ENCODE measurements at places on chromosomes 11 and 22.

DNA sequence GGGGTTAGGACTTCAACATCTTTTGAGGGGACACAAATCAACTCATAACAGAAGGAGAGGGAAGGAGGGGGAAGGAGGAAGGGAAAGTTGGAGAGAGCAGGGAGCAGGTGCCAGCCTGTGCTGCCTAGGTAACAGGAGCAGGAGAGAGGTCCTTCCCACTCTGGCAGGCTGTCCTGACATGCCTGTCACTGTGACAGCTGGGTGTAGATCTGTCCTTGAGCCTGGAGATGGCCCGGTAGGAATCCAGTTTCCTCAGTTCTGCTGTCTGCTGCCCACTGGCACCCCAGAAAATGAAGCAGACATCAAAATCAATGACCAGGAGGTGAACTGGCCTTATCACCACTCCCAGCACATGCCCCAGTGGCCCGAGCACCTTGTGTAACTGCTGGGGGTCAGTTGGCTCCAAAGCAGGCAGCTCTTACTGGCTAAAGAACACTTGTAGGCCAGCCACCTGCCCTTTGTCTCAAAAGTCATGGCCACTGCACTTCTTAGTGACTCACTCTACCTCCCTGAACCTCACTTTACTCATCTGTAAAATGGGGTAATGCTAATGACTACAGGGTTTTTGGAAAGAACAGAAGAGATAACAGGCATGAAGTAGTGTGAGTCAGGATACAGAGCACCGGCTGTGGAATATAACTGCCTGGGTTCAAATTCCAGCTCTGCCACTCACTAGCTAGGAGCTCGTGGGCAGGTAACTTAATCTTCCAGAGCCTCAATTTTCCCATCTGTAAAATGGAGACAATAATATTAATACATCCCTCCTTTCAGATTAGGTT lies 8.0 kb upstream of the TSPAN18 start:
- DNase-seq, result no peak

DNA sequence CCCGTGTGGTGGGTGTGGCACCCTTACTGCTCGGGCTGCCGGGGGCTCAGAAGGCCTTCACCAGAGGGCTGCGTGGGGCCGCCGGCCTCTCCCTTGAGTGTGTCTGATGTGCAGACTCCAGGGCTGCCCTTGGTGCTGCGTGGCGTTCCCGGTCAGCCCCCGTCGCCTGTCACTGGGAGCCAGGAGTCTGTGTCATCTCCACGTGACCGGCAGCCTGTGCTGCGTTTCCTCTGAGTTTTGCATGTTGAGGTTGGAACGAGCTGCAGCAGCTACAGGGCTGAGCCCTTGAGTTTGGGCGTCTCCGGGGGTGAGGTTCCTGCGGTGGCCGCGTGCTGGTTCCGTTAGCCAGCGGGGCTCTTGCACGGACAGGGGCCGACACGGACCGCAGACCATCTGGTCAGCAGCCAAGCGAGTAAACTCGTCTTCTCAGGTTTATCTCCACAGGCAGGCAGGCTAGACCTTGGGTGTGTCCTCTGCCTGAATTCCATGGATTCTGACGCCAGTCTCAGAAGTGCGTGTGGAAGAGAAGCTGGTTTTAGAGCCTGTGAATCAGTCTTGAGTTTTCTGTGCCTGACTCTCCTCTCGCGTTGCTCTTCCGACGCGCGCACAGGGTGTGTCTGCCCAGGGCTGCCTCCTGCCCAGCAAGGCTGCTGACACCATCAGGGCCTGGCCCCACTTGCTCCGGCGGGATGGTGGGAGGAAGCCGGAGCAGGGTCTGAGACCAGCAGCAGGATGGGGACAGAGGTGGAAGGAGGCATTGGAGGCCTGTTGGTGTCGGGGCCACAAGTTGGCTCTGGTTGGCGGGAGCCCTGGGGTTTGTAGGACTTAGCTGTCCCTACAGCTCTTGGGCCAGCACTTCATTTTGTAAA lies 10.5 kb downstream of the PTDSS2 start:
- DNase-seq, result no peak

DNA sequence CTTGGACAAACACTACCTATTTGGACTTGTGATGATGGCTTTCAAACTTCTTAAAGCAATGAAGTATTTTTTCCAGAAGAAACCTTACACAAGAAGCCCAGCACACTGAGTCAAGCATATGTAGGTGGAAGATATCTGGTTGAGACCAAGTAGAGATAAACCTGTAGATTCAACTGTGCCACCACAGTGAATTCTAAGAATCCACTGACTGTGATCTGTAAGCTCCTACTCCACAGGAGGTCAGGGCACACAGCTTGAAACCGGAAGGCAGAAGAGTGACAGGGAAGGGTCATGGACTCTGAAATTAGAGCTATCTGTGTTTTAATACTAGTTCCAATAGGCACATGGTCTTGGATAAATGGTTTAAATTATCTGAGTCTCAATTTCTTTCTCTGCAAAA lies 404.5 kb downstream of the ETS1 start:
- no peak for DNase-seq

DNA sequence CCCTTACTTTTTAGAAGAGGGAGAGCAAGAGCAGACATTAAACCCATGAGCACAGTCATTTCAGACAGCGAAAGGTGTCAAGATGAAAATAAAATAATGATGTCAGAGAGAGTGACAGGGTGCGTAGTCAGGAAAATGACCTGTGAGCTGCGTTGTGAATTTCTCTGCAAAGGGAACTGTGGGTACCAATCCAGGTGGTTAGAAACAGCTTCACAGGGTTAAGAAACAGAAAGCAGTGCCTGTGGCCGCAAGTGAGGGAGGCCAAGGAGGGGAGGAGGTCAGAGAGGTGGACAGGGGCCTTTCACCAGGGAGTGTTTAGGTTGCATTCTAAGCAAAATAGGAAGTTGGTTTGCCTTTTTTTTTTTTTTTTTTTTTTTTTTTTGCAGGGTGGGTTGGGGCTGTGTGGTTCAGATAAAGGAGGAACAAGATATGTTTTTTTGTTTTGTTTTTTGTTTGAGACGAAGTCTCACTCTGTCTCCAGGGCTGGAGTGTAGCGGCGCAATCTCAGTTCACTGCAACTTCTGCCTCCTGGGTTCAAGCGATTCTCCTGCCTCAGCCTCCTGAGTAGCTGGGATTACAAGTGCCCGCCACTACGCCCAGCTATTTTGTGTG lies 7.9 kb downstream of the TIGD3 start:
- DNase-seq, result no peak

GRCh38 chr11:95641495-95641894 lies 148.1 kb downstream of the FAM76B start:
- DNase-seq, result peak; percentile 56

DNA sequence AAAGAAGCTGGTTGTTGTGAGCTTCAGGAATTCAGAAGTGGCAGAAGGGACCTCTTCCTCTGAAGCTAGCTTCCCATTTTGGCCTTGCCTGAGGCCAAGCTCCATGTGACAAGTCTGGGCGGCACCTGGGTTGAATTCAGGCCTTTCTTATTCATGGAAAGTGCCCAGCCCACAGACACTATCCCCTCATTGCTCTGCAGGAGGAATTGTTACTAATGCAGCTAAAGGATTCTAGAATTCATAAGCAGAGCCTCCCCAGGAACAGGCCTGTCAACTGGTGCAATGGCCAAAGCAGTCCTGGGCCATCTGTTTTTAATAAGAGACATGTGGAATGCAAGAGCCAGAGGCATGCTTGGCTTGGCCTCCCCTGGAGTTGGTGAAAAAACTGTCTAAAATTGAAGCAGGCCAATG lies 71.4 kb downstream of the SLC1A2 start:
- DNase-seq, result no peak

DNA sequence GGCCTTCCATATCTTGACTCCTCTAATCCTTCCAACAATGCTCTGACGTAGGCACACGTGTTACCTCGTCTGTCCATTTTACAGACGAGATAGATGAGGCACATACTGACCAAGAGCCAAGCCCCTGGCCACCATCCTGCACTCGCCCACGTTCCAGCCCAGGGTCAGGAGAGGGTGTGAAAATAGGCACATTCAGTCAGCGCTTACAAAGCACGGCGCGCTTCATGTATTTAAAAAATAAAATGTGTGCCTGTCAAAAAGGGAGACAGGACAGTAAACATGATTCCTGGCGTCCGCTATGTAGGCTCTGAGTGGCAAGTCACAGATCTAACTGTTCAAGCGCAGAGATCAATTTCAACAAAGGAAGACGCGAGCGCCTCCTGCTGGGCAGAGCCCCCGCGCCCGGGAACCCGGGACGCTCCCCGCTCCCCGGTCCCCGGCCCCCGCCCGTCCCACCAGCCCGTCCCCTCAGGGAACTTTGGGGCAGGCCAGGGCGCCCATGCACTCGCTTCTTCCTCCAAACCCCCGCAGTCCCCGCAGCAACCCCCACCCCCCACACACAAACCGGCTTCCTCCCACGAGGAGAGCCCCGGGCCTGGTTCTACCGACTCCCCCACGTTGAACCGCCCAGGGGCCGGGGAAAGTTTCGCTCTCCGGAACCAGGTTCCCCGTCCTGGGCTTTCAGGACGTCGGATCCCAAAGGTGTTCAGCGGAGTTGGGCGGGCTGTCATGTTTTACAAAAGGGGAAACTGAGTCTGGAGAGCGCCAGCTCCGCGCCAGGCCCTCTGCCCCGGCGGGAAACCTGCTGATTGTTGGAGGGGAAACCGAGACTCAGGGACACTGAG lies 10.4 kb upstream of the C1QTNF6 start:
- DNase-seq, result peak; percentile 89

GRCh38 chr11:11227296-11228085 lies 125.6 kb downstream of the CSNK2A3 start:
- DNase-seq, result no peak

- DNase-seq, result no peak
Measured at GRCh38 chr22:41929418-41929810, 2.8 kb upstream of the TNFRSF13C start.

- DNase-seq, result no peak
Measured at GRCh38 chr11:11291041-11292015, 61.7 kb downstream of the CSNK2A3 start.

- no peak for DNase-seq
Measured at GRCh38 chr22:22068025-22068424, 85.4 kb upstream of the TOP3B start.

DNA sequence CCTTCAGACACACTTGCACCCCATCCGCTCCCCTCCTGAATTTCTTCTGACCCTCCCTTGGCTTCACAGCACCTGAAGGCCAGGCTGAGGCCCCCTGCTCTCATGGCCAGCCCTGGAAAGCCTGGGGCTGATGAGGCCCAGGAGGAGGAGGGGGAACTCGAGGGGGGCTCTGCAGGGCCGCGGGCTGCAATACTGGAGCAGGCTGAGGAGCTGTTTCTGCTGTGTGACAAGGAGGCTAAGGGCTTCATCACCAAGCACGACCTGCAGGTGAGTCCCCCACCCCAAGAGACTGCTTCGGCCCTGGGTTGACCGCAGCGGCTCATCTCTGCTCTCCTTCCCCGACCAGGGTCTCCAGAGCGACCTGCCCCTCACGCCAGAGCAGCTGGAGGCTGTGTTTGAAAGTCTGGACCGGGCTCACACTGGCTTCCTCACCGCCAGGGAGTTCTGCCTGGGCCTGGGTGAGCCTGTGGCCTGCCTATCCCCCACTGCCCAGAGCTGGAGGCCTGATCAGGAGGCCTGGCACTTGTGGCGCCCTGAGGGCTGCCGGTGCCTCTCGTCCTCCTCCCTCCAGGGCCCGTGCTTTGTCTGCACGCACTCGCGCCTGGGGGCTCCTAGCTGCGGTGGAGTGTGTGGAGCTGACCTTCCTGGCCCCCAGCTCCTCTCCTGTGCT lies 922 bp downstream of the CRACR2B start:
- no peak for DNase-seq

DNA sequence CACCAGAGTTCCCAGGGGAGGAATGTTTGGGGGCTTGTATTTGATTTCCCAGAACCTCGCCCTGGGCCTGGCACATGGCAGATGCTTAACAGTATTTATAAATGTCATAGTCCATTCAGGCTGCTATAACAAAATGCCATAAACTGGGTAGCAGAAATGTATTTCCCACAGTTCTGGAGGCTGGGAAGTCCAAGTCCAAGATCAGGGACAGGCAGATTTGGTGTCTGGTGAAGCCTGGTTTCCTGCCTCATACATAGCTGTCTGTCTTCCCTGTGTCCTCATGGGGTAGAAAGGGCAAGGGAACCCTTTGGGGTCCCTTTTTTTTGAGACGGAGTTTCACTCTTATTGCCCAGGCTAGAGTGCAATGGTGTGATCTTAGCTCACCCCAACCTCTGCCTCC lies 24.0 kb downstream of the KCTD21 start:
- no peak for DNase-seq

GRCh38 chr11:76614471-76615179 lies 55.9 kb downstream of the LRRC32 start:
- DNase-seq, result no peak

GRCh38 chr11:129131316-129131715 lies 60.8 kb downstream of the ARHGAP32 start:
- DNase-seq, result no peak

DNA sequence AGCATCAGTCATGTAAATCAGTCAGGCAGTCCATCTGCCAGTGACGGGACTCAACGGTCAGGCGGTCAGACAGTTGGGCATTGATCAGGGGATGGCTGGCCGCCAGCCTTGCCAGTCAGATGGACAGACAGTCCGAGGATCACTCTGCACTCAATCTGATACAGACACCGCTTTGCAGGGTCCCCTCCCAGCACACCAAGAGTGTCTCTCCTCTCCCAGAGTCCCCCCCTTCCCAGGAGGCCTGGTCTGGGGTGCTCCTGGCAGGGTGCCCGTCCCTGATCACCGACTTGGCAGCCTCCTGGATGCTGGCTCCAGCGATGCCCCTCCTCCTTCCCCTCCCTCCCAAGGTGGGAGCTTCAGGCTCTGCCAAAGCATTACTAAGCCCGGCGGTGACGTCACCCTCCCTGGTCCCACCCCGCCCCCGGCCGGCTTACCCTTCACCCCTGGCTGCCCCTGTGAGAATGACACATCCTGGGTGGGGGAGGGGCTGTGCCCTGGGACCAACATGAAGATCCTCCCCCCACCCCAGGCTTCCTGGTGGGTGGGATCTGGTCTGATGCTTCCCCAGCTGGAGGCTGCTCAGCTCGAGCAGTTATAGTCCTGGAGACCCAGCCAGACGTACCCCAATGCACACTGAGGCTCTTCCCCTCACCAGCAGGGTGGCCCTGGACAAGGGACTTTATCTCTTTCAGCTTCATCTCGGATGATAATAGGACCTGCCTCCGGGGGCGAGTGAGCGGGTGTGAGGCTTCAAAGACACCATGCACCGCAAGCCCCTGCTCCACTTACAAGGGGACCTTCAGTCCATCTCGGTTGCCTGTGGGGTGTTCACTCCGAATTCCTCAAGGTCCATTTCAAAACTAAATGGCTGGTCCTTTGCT lies 69.2 kb downstream of the CD82 start:
- DNase-seq, result no peak

GRCh38 chr11:10291801-10292638 lies 2.0 kb downstream of the SBF2 start:
- no peak for DNase-seq

GRCh38 chr22:25710501-25710900 lies 31.5 kb upstream of the MYO18B start:
- DNase-seq, result no peak

Data from CD4-positive, alpha-beta T cell treated with Interleukin-4 for 1 hour (primary cell).